NT2/D1 (cell line): ENCODE measurements at places on chromosomes 6 and 20.

GRCh38 chr20:49785852-49786175, 26.8 kb upstream of the SLC9A8 start:
- no peak for DNase-seq

GRCh38 chr20:63326314-63327230, 33.6 kb downstream of the COL20A1 start:
- no peak for DNase-seq

GRCh38 chr6:143339223-143339622, 111.3 kb downstream of the ADAT2 start:
- no peak for DNase-seq

- peak; percentile 38 for DNase-seq
Measured at GRCh38 chr6:88538130-88538706, 372.1 kb upstream of the CNR1 start.

GRCh38 chr6:144990784-144991183, 705.6 kb downstream of the UTRN start:
- no peak for DNase-seq
